ENCODE measurements at places on chromosomes 2 and 18.

DNA sequence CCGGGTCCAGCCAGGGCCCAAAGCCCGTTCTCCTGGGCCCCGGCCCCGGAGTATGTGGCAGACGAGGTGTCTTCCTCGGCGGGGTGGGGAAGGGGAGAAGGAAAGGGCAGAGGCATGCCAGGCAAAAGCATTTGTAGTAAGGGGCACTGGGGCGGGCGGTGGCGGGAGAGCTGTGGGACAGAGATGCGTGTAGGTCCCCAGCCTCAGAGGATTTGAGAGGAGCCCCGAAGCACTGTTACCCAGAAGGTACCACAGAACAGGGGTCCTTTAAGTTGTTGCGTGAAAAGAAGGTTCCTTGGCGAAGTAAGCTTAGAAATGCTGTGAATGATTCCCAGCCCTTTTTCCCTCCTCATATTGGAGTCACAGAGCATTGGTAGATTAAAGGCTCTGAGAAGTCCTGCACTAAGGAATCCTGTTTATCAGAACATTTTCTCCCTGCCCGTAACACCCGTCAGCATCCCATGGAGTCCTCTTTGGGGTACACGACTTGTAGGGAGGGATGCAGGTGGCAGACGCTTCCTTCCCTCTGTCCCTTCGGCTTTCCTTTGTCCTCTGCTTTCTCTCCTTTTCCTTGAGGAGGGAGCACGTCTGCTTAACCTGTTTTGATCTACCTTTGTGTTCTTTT lies 12.5 kb downstream of the GAREM2 start:
- peaks cover 7% of the 10 kb centered on the region for H3K4me1 ChIP-seq
- peak overlapping the region; percentile 70 for H3K4me3 ChIP-seq
- peaks cover 2% of the 10 kb centered on the region for H3K36me3 ChIP-seq
- no peaks in the 10 kb centered on the region for H3K27me3 ChIP-seq
- no peak for DNase-seq
- peak overlapping the region; percentile 37 for H3K27ac ChIP-seq

GRCh38 chr2:48440103-48440390 lies 89.9 kb upstream of the STON1 start:
- no peak for DNase-seq
- H3K27me3 ChIP-seq, result no peaks in the 10 kb centered on the region
- H3K36me3 ChIP-seq, result no peaks in the 10 kb centered on the region
- peaks cover 13% of the 10 kb centered on the region for H3K4me1 ChIP-seq

DNA sequence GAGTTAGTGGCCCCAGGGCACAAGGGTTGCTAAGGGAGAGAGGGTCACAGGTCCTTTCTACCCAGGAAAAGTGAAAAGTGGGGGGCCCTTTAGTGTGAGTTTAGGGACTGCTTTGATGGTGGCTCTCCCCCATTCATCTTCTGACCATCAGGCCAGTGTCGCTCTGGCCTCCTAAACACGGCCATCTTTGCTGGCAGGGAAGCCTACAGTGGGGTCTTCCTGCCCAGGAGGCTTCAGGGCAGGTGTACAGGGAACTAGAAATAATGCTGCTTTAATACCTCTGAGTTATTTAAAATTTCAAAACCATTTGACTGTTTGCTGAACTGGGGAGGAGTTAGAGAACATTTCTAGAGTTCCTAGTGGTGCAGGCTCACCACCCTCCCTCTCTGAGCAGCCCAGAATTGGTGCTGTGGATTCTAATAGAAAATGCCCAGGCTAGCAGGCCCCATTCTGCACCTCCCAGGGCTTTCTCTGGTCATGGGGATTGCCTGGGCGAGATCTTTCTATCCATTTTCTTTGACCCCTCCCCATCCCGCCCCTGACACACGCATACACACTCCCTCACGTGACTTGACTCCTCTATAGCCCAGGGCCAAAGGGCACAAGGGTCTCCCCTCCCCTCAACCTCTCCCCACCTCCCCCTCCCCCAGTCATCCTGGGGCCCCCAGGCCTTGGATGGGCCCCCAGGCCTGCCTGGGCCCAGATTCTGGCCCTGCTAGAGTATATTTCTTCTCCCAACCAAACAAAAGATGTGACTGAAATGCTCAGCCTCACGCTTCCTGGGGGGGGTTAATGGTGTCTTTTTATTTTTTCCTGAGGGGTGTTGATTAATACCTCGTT lies 3.1 kb downstream of the PKDCC start:
- DNase-seq, result no peak
- no peak overlapping the region for H3K27ac ChIP-seq
- H3K36me3 ChIP-seq, result no peaks in the 10 kb centered on the region
- H3K4me3 ChIP-seq, result no peak overlapping the region
- peaks cover 26% of the 10 kb centered on the region for H3K27me3 ChIP-seq

- H3K4me1 ChIP-seq, result no peaks in the 10 kb centered on the region
- no peak overlapping the region for H3K27ac ChIP-seq
- no peak for DNase-seq
- H3K27me3 ChIP-seq, result no peaks in the 10 kb centered on the region
- no peaks in the 10 kb centered on the region for H3K36me3 ChIP-seq
Measured at GRCh38 chr2:56113382-56113975, 70.3 kb upstream of the CCDC85A start.

GRCh38 chr2:78861546-78861945 lies 164.0 kb upstream of the REG3G start:
- no peaks in the 10 kb centered on the region for H3K36me3 ChIP-seq
- no peak overlapping the region for H3K4me3 ChIP-seq
- no peak for DNase-seq
- no peak overlapping the region for H3K27ac ChIP-seq
- no peaks in the 10 kb centered on the region for H3K4me1 ChIP-seq

- H3K27me3 ChIP-seq, result no peaks in the 10 kb centered on the region
- no peak overlapping the region for H3K4me3 ChIP-seq
- H3K4me1 ChIP-seq, result no peaks in the 10 kb centered on the region
- no peak for DNase-seq
- H3K27ac ChIP-seq, result no peak overlapping the region
- no peaks in the 10 kb centered on the region for H3K36me3 ChIP-seq
Measured at GRCh38 chr2:222057347-222058073, 241.3 kb downstream of the PAX3 start.

- H3K27ac ChIP-seq, result no peak overlapping the region
- no peaks in the 10 kb centered on the region for H3K27me3 ChIP-seq
- no peaks in the 10 kb centered on the region for H3K36me3 ChIP-seq
- no peak for DNase-seq
- H3K4me3 ChIP-seq, result no peak overlapping the region
Measured at GRCh38 chr2:226124548-226125011, 675.0 kb downstream of the IRS1 start.

DNA sequence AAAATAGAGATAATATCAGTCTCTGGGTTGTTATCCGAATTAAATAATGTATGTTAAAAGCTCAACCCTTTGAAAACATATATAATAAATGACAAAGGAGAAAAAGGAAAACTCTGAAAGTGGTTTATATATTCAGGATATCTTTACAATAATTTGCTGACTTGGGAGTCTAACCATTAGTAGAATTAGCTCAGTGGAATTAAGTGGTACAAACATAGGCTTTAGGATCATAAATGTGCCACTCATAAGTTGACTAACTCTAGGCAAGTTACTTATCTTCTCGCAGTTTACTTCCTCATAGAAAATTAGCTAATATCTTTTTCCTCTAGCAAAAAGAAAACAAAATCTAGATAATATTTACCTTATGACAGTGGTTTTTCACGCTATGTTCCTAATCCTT lies 44.6 kb downstream of the HEATR5B start:
- H3K27ac ChIP-seq, result no peak overlapping the region
- H3K36me3 ChIP-seq, result peaks cover 41% of the 10 kb centered on the region
- no peaks in the 10 kb centered on the region for H3K4me1 ChIP-seq
- no peak for DNase-seq

DNA sequence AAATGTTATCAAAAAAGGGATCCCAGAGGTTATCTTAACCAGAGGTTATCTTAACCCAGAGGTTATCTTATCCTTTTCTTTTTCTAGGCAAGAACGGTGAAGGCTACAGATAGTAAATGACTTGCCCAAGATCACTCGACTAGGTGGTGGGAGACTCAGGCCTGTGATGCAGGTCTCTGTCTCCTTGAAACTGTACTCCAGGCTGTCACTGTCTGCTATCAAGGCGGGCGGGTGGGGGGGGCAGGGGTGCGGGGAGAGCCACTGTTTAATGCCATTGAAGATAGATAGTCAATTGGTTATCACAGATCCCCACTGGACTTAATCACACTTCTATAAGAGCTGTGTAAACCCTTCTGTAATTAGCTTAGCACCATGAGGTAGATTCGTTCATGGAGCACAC lies 315.9 kb upstream of the TCF4 start:
- no peak overlapping the region for H3K4me3 ChIP-seq
- no peak for DNase-seq
- H3K27ac ChIP-seq, result no peak overlapping the region
- no peaks in the 10 kb centered on the region for H3K36me3 ChIP-seq
- no peaks in the 10 kb centered on the region for H3K4me1 ChIP-seq
- no peaks in the 10 kb centered on the region for H3K27me3 ChIP-seq

GRCh38 chr2:160582490-160583145 lies 89.0 kb upstream of the RBMS1 start:
- H3K27ac ChIP-seq, result no peak overlapping the region
- no peak for DNase-seq
- no peaks in the 10 kb centered on the region for H3K27me3 ChIP-seq
- H3K4me3 ChIP-seq, result no peak overlapping the region
- H3K36me3 ChIP-seq, result no peaks in the 10 kb centered on the region
- H3K4me1 ChIP-seq, result no peaks in the 10 kb centered on the region

GRCh38 chr2:128492966-128493811 lies 174.5 kb upstream of the HS6ST1 start:
- no peak for DNase-seq
- H3K4me3 ChIP-seq, result no peak overlapping the region
- no peaks in the 10 kb centered on the region for H3K4me1 ChIP-seq
- no peak overlapping the region for H3K27ac ChIP-seq
- H3K27me3 ChIP-seq, result no peaks in the 10 kb centered on the region

- H3K4me1 ChIP-seq, result no peaks in the 10 kb centered on the region
- no peak overlapping the region for H3K27ac ChIP-seq
- no peaks in the 10 kb centered on the region for H3K27me3 ChIP-seq
- DNase-seq, result no peak
- no peak overlapping the region for H3K4me3 ChIP-seq
Measured at GRCh38 chr18:79484661-79485621, 89.2 kb downstream of the NFATC1 start.

GRCh38 chr2:62870966-62871365 lies 165.5 kb downstream of the EHBP1 start:
- H3K4me3 ChIP-seq, result no peak overlapping the region
- no peaks in the 10 kb centered on the region for H3K27me3 ChIP-seq
- peaks cover 3% of the 10 kb centered on the region for H3K36me3 ChIP-seq
- no peak for DNase-seq
- no peaks in the 10 kb centered on the region for H3K4me1 ChIP-seq
- H3K27ac ChIP-seq, result no peak overlapping the region

DNA sequence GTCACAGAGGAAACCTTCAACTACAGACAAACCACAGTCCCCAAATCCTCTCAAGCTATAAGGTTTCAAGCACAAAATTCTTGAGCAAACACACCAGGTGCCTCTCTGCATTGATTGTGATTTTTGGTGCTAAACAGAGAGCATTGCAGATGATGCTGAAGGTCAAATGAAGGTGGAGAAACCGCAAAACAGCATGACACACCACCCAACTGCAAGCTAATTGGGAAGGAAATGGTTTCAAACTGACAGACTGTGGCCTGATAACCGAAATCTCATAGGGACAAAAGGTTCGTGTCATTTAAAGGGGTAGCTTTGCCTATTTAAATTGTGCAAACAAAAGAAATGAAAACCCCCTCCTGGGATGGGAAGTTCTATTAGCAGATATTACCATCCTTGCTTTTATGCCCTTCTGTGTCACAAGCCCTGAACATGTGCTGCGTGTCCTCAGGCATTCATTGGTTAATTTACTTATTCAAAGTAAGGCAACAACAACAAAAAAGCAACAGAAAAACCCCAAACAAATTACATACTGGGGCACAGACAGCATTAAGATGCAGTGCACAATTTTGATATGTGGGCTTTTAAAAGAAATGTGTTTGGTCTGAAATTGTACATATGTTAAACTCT lies 154.9 kb downstream of the AQP4 start:
- H3K27ac ChIP-seq, result no peak overlapping the region
- no peak for DNase-seq
- H3K36me3 ChIP-seq, result no peaks in the 10 kb centered on the region
- no peaks in the 10 kb centered on the region for H3K27me3 ChIP-seq

- no peak for DNase-seq
- H3K27me3 ChIP-seq, result no peaks in the 10 kb centered on the region
- H3K27ac ChIP-seq, result peak overlapping the region; percentile 65
- H3K4me1 ChIP-seq, result peaks cover 20% of the 10 kb centered on the region
Measured at GRCh38 chr2:85577063-85577385, 362 bp upstream of the VAMP8 start.

- H3K27me3 ChIP-seq, result no peaks in the 10 kb centered on the region
- DNase-seq, result no peak
- H3K4me3 ChIP-seq, result no peak overlapping the region
- H3K4me1 ChIP-seq, result peaks cover 33% of the 10 kb centered on the region
- H3K36me3 ChIP-seq, result no peaks in the 10 kb centered on the region
- H3K27ac ChIP-seq, result no peak overlapping the region
Measured at GRCh38 chr2:9740382-9741073, 102.7 kb upstream of the TAF1B start.

GRCh38 chr2:208320686-208321085 lies 54.6 kb downstream of the PIKFYVE start:
- H3K4me1 ChIP-seq, result no peaks in the 10 kb centered on the region
- no peaks in the 10 kb centered on the region for H3K27me3 ChIP-seq
- H3K4me3 ChIP-seq, result no peak overlapping the region

GRCh38 chr2:177715771-177716170 lies 323.2 kb downstream of the AGPS start:
- H3K27me3 ChIP-seq, result no peaks in the 10 kb centered on the region
- H3K36me3 ChIP-seq, result no peaks in the 10 kb centered on the region
- no peak for DNase-seq

DNA sequence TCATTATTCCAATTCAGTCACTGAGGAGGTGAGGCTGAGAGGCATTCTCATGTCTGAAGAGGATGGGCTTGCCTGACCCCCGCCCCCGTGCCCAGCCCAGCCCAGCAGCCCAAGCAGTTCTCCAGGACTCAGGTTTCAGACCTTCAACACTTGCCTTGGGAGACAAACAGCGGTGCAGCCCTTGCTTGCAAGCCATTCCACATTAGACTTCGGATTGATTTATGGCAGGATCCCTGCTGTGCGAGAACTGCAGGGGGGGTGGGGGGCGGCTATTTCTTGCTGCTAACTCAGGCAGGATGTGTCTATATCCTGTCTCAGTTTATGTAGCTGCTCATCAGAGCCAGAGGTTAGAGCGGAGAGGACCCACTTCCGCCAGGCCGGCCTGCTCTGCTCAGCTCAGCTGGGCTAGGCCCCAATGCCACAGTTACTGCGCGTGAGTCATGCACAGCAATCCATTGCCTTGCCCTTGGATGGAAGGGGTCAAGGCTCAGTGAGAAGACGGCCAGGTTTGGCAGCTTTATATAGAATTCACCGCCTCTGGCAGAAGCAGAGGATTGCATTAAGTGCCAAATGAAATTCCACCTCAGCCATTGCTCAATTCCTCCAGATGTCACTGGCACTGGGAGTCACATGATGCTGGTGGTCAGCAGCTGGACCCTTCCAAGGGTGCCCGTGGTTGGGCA lies 1.8 kb downstream of the GYPC start:
- peak overlapping the region; percentile 83 for H3K4me3 ChIP-seq
- no peaks in the 10 kb centered on the region for H3K36me3 ChIP-seq
- H3K4me1 ChIP-seq, result peaks cover 44% of the 10 kb centered on the region

Measured in effector memory CD4-positive, alpha-beta T cell (primary cell).